ENCODE measurements at places on chromosomes 12 and 14. TPM values are rescaled to one million over a fixed set of nuclear protein-coding genes. Genes with fewer than 3 reads are reported as not detected.

The PPM1H gene
- polyA plus RNA-seq = 22.0 TPM

The TAS2R10 gene
- polyA plus RNA-seq = 0.86 TPM

GRCh38 chr12:47032644-47033043 lies 46.8 kb upstream of the PCED1B start:
- H3K4me1 ChIP-seq = no peaks in the 10 kb centered on the region
- no peak overlapping the region for H3K4me3 ChIP-seq
- H3K36me3 ChIP-seq = no peaks in the 10 kb centered on the region
- no peak overlapping the region for H3K27ac ChIP-seq

The P2RX2 gene
- polyA plus RNA-seq = 0.38 TPM

The FOXM1 gene
- polyA plus RNA-seq = 28.2 TPM

DNA sequence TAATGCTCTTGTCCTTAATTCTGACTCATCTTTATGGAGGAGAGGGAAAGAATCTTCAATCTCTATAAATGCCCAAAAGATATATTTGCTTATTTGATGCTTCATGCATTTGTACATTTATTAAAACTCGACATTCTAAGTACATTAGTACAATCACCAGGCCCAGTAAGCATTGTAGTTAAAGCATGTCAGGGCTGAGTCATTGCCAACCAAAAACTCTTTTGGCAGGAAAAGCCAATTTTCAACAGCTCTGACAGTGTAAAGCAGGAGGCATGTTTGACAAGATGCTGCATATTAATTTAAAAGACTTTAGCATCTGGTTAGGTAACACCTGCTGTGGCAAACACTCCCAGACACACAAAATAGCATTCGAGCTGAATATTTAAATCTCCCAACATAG lies 290.9 kb downstream of the PPFIA2 start:
- H3K27ac ChIP-seq = no peak overlapping the region
- H3K4me3 ChIP-seq = no peak overlapping the region
- no peaks in the 10 kb centered on the region for H3K4me1 ChIP-seq
- DNase-seq = peak; percentile 19

The ENDOU gene
- polyA plus RNA-seq = 0.33 TPM

DNA sequence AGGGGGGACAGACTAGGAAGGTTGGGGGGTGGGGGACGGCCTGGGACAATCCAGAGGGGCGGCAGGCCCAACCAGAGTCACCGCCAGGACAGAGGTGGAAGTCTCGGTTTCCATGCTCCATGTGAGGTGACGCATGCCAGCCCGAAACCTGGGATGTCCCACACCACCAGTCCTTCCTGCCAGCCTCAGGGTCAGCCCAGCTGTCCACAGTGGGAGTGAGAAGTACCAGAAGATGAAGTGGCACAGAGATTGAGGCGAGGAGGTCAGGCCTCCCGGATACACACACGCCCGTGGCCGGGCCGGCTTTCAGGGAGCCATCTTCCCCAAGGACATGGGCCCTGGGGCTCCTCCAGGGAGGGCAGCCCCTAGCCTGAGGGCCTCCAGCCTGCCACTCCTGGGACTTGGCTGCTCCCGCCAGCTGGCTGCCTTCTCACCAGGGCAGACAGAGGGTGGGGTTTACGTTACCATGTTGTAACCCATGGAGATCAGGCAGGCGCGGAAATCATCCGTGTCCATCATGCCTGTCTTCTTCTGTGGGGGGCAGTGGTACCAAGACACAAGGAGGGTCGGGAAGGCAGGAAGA lies 85.2 kb upstream of the ZFP36L1 start:
- no peak for DNase-seq
- H3K27me3 ChIP-seq = no peaks in the 10 kb centered on the region
- H3K27ac ChIP-seq = no peak overlapping the region
- H3K36me3 ChIP-seq = peaks cover 73% of the 10 kb centered on the region

The OR4Q3 gene
- polyA plus RNA-seq = not detected

The LRRC10 gene
- not detected for polyA plus RNA-seq

Data from spinal cord (tissue), 10 donors.